ENCODE measurements at places on chromosomes 4 and X.
A peak's percentile ranks its signal among the peaks of the same experiment; 100 is the strongest.

DNA sequence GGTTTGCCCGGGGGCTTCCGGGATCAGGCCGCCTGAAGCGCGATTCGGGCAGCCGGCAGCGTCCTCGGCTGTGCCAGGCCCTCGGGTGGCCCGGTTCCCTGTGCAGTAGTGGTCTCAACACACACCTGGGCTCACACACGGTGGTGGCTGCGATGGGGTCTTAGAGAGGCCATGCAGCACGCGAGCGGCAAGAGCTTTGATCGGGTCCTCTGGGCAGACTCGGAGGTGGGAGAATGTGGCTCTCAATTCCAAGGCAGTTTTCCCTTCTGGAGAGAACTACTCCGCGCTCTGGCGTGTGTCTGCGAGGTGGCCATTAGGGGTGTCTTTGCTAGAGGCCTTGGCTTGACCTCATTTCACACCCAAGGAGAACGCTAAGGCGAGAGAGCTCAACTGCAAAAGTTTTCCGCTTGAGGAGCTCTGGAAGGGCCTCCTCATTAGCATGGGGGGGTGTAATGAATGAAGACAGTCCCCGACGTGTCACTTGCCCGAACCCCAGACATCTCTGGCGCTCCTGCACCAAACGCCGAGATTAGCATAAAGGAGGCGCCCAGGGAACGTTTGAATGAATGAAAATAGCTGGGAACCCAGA, 771 bp upstream of the RBPJ start:
- no peak for DNase-seq

GRCh38 chrX:141642979-141643378, 53.5 kb downstream of the SPANXA2 start:
- no peak for DNase-seq

DNA sequence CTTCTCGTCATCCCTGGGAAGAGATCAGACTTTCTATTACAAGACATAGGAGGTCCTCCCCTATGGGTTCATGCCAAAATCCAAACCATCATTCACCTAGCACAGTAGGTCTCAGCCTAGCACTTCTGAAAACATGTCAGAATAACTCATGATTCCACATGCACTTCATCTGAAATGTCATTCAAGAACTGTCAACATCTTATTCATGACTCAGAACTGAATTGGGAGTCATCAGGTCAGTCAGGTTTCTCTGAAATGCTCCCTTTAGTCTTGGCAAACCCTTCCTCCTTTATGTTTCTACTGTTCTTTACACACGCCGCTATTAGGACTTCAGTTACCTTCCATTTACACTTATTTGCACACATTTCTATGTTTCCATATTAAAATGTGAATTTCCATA, 67.2 kb downstream of the ANTXR2 start:
- peak; percentile 49 for DNase-seq

DNA sequence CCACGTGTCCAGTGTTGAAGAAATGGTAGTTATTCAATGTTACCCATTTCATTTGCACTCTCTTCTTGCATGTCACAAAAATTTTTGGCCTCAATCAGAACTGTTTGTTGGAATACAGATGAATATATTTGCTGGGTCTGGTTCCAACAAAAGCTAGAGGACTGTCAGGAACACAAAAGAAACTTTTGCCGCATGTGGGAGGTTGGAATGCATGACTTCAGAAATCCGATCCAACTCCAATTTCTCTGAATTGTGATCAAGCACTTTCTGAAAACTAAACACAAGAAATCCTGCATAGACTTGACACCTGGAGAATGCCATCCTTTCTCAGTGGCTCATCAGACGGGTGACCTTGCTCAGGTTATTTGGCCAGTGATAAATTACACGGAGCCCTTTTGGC, 15.4 kb downstream of the SETD7 start:
- DNase-seq, result no peak

DNA sequence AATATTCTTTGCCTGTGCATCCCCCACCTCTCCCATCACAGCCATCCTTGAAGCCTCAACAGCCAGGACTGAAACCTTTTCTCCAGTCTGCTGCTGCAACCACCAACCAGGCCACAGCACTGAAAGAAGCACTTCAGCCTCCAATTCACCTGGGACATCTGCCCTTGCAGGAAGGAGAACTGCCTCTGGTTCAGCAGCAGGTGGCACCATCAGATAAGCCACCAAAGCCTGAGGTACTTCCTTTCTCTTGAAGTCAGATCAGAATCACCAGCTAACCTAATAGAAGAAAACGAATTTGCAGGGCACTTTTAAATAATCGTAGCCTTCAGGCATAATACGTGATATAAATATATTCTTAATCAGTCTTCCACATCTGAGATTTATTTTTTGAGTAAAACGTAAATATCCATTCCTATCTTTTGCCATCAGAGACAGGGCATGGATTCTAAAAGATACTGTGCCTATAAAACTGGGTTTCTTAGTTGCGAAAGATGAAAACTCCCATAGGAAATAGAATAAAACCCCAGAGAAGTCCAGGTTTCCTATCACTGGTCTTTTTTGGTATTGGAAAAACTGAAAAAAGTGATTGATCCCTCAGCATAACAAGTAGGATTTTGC, 9.5 kb downstream of the AMBN start:
- peak; percentile 70 for DNase-seq

GRCh38 chrX:136856551-136856950, 24.0 kb downstream of the RBMX start:
- peak; percentile 80 for DNase-seq
